ENCODE measurements at places on chromosomes 7 and 10. TPM values are rescaled to one million over a fixed set of nuclear protein-coding genes. Genes with fewer than 3 reads are reported as not detected.

DNA sequence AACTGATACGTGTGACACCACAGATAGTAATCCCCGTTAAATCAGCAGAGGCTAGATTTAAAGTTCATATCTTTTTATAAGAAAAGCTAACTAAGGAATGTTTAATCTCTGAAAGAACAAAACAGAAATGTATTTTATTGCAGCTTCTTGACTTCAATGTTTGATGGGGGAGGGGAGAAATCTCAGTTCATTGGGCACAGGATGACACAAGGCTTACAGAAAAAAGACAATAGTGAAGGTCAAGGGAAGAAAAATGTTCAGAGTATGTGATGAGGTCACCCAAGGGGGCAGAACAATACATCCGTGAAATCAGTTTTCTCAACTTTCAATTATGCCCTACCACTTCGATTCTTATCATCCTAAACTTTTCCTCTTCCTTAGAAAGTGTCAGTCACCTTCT lies 102.9 kb downstream of the ELAPOR2 start:
- no peak for DNase-seq
- no peak overlapping the region for H3K27ac ChIP-seq
- no peak overlapping the region for H3K4me3 ChIP-seq
- H3K27me3 ChIP-seq, result no peaks in the 10 kb centered on the region
- H3K36me3 ChIP-seq, result no peaks in the 10 kb centered on the region

DNA sequence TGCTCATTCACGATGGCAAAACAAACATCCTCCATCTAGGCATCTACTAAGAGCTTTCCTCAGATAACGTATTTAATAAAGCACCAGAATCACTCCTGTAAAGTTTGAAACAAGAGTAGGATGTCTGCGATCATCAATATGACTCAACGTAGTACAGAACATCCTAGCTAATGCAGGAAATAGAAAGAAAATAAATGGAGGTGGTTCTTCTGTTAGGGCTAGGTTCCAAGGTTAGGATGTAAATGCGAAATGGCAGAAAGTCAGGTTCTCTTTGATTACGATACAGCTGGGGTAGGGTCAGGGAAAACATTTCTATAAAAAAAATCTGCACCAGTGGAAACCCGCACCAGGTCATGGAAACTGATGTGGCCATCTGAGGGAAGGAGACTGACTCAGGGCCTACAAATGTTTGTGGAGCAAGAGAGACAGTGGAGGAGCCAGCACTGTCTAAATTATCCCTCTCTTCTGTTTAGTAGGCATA lies 29.1 kb downstream of the CCDC6 start:
- no peak for DNase-seq
- no peaks in the 10 kb centered on the region for H3K36me3 ChIP-seq
- H3K4me1 ChIP-seq, result no peaks in the 10 kb centered on the region
- no peaks in the 10 kb centered on the region for H3K27me3 ChIP-seq

GRCh38 chr10:42753507-42754154 lies 29.0 kb upstream of the BMS1 start:
- no peak for DNase-seq
- no peak overlapping the region for H3K27ac ChIP-seq
- H3K36me3 ChIP-seq, result no peaks in the 10 kb centered on the region
- H3K4me1 ChIP-seq, result no peaks in the 10 kb centered on the region
- no peak overlapping the region for H3K4me3 ChIP-seq

- no peak for DNase-seq
- H3K36me3 ChIP-seq, result no peaks in the 10 kb centered on the region
- no peaks in the 10 kb centered on the region for H3K27me3 ChIP-seq
- peaks cover 11% of the 10 kb centered on the region for H3K4me1 ChIP-seq
These were observed 127.6 kb downstream of the CCNY start for GRCh38 chr10:35463878-35464277.

- no peak overlapping the region for H3K27ac ChIP-seq
- no peaks in the 10 kb centered on the region for H3K36me3 ChIP-seq
- no peak overlapping the region for H3K4me3 ChIP-seq
These were observed 214.5 kb downstream of the MBL2 start for GRCh38 chr10:52558090-52558489.

- peaks cover 12% of the 10 kb centered on the region for H3K4me1 ChIP-seq
- no peak for DNase-seq
- no peaks in the 10 kb centered on the region for H3K36me3 ChIP-seq
- H3K4me3 ChIP-seq, result no peak overlapping the region
- H3K27ac ChIP-seq, result no peak overlapping the region
These were observed 148.3 kb upstream of the TCF7L2 start for GRCh38 chr10:112801748-112802147.

- no peak overlapping the region for H3K27ac ChIP-seq
- H3K4me3 ChIP-seq, result no peak overlapping the region
- no peaks in the 10 kb centered on the region for H3K36me3 ChIP-seq
- DNase-seq, result no peak
- H3K27me3 ChIP-seq, result no peaks in the 10 kb centered on the region
- H3K4me1 ChIP-seq, result no peaks in the 10 kb centered on the region
These were observed 364.9 kb downstream of the SUGCT start for GRCh38 chr7:40499718-40500117.

DNA sequence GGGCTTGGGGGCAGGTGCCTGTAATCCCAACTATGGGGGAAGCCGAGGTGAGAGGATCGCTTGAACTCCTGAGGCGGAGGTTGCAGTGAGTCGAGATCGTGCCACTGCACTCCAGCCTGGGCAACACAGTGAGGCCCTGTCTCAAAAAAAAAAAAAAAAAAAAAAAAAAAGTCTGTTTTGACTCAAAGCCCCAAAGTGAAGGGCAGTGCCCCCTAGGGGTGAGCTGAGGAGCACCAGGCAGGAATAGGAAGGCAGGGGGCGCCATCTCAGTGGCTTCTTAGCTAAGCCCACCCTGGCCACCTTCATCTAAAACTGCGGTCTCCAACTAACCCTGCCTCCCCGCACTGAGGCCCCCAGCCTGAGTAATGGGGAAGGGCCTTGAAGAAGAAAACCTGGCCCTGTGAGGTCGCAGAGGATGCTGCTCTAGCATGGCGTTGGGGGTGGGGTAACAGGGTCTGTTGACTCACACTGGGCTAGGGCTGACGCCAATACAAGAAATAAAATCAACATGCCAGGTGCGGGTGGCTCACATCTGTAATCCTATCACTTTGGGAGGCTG lies 9.8 kb downstream of the PODXL start:
- H3K27me3 ChIP-seq, result no peaks in the 10 kb centered on the region
- H3K36me3 ChIP-seq, result no peaks in the 10 kb centered on the region
- peaks cover 14% of the 10 kb centered on the region for H3K4me1 ChIP-seq
- DNase-seq, result peak; percentile 48

DNA sequence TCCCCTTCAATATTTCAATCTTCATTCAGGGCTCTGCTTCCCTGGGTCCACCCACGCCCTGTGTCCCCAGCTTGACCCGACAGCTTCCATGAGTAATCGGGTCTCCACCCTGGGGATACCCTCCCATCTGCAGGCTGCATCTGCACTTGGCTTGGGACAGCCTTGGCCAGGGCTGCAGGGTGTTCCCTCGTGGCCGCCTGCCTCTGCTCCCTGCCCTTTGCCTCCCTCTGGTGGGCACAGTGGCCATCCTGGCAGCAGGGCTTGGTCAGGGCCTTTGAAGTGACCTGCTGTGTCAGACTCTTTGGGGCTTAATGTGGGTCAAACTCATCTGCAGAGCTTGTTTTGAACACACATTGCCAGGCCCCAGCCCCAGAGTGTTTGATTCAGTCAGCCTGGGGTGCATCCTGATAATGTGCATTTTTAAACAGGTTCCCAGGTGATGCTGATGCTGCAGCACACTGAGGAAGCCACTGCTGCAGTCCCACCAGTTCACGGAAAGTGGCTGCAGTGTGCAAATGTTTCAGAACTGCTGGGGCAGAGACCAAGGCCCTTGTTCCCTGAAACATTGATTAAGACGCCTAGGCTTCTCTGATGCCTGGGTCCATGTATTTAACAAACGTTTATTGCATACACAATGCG lies 80.7 kb upstream of the SEC61G start:
- peaks cover 48% of the 10 kb centered on the region for H3K4me1 ChIP-seq
- peak overlapping the region; percentile 51 for H3K27ac ChIP-seq
- H3K4me3 ChIP-seq, result 0 out of 2 replicates have a peak overlapping the region, but pooled peaks have one; percentile 2
- H3K27me3 ChIP-seq, result no peaks in the 10 kb centered on the region
- H3K36me3 ChIP-seq, result no peaks in the 10 kb centered on the region
- DNase-seq, result peak; percentile 95

DNA sequence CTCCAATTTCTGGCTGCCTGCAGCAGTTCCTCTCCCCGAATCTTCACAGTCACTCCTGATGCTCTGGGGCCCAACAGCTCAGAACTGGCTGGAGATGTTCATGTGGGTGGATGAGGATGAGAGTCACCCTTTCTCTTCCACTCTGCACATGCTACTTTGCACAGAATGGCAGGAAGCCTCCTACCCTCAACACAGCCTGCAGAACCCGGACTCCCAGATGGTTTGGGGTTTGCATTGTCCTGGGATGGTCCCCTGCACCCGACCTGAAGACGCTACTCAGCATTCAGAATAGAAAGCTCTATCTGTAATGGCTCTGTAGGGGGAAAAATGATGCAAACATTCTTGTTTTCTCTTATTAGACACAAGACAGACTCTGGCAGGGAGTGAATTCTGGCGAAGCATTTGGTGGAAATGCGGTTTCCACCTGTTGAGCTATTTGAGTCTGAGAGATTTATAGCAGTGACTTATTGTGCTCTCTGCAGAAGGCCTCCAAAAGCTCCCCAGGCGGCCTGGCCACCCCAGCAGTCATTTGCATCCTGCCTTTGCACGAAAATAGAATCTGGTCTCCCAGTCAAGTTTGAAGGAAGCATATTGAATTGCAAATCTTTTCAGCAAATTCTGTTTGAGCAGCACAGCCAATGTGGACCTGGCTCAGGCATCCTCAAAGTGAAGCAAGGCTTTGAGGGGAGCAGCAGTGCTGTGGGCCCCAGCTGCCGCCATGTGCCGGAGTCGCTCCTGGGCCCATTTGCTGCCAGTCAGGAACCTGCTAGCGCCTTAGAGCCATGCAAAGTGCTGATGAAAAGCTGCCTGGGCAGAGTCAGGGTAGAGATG lies 309.3 kb downstream of the TCERG1L start:
- no peak overlapping the region for H3K4me3 ChIP-seq
- no peak overlapping the region for H3K27ac ChIP-seq
- no peak for DNase-seq
- peaks cover 21% of the 10 kb centered on the region for H3K27me3 ChIP-seq
- no peaks in the 10 kb centered on the region for H3K4me1 ChIP-seq
- H3K36me3 ChIP-seq, result no peaks in the 10 kb centered on the region

DNA sequence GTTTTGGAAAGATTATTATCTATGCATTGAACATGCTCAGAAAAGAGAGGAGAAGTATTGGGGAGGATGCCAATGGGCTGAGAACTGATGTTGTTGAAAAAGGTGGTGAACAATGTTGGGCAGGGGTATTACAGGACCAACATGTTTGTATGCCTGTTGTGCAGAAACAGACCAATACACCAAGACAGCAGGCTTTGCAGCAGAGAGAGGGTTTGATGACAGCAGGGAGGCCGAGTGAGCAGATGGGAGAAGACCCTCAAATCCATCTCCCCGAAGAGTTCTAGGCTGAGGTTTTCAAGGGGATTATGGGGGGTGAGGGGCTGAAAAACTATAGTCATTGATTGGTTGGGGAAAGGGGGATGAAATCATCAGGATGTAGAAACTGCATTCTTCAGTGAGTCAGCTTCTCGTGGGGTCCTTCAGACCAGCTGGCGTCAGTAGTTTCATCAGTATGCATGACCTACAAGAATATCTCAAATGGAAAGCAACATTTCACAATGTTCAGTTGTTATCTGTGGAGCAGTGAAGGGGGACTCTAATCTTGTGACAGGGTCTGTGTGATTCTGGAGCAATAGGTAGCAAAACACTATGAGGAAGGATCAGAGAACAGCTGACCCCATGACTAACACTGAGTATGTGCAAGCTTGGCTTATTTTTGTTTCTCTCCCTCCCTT lies 167.8 kb downstream of the BAMBI start:
- no peak for DNase-seq
- H3K36me3 ChIP-seq, result no peaks in the 10 kb centered on the region

The FAM237B gene
- total RNA-seq, result not detected

The RNF32 gene
- 2.7 TPM for total RNA-seq

The SSC4D gene
- total RNA-seq, result 3.5 TPM
